Neural crest cell (in vitro differentiated cells): ENCODE measurements at places on chromosomes 13 and 19. TPM values are rescaled to one million over a fixed set of nuclear protein-coding genes. Genes with fewer than 3 reads are reported as not detected.
A peak's percentile ranks its signal among the peaks of the same experiment; 100 is the strongest.

The F10 gene
- 0.89 and 1.0 TPM in 2 replicates for total RNA-seq

The NCCRP1 gene
- not detected in 2 replicates for total RNA-seq

The BRD4 gene
- 152 and 158 TPM in 2 replicates for total RNA-seq

The KIR3DL2 gene
- total RNA-seq, result not detected in 2 replicates

The TUBA3C gene
- total RNA-seq, result not detected in 2 replicates

The MYBPC2 gene
- not detected in 2 replicates for total RNA-seq

The ERFL gene
- 0.12 and 0.14 TPM in 2 replicates for total RNA-seq

The NECTIN2 gene
- 76.2 and 78.5 TPM in 2 replicates for total RNA-seq

The ZNF829 gene
- total RNA-seq, result 2.2 and 2.6 TPM in 2 replicates

The BST2 gene
- total RNA-seq, result not detected in 2 replicates

The LACC1 gene
- total RNA-seq, result 0.75 and 1.1 TPM in 2 replicates

The PPP1R37 gene
- 35.8 and 38.6 TPM in 2 replicates for total RNA-seq

GRCh38 chr19:46904114-46905060 lies 43.6 kb downstream of the ARHGAP35 start:
- peak overlapping the region; percentile 20 for H3K27ac ChIP-seq
- H3K4me3 ChIP-seq, result no peak overlapping the region
- no peaks in the 10 kb centered on the region for H3K36me3 ChIP-seq
- H3K27me3 ChIP-seq, result no peaks in the 10 kb centered on the region
- H3K4me1 ChIP-seq, result peaks cover 42% of the 10 kb centered on the region

GRCh38 chr13:107585469-107586180 lies 629.7 kb downstream of the LIG4 start:
- H3K4me3 ChIP-seq, result no peak overlapping the region
- no peaks in the 10 kb centered on the region for H3K27me3 ChIP-seq
- no peak for DNase-seq
- no peak overlapping the region for H3K27ac ChIP-seq
- no peaks in the 10 kb centered on the region for H3K36me3 ChIP-seq

DNA sequence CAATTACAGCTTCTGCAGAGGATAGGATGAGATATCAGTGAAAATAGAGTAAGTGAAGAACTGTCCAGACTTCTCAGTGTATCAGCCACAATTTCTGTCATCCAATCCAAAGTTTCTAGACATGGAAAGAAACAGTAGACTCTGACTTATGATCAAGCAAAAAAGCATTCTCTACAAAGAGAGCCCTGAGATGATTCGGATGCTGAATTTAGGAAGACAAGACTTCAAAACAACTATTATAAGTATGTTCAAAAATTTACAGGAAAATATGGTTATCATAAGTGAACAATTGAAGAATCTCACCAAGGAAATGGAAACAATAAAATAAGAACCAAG lies 238.2 kb upstream of the IRS2 start:
- H3K36me3 ChIP-seq, result no peaks in the 10 kb centered on the region
- H3K27ac ChIP-seq, result no peak overlapping the region
- no peak for DNase-seq
- H3K4me3 ChIP-seq, result no peak overlapping the region
- H3K4me1 ChIP-seq, result peaks cover 4% of the 10 kb centered on the region
- no peaks in the 10 kb centered on the region for H3K27me3 ChIP-seq

- H3K27me3 ChIP-seq, result peaks cover 97% of the 10 kb centered on the region
- no peak overlapping the region for H3K4me3 ChIP-seq
- no peak for DNase-seq
- no peak overlapping the region for H3K27ac ChIP-seq
These were observed 29.3 kb downstream of the GSX1 start for GRCh38 chr13:27821566-27821965.

DNA sequence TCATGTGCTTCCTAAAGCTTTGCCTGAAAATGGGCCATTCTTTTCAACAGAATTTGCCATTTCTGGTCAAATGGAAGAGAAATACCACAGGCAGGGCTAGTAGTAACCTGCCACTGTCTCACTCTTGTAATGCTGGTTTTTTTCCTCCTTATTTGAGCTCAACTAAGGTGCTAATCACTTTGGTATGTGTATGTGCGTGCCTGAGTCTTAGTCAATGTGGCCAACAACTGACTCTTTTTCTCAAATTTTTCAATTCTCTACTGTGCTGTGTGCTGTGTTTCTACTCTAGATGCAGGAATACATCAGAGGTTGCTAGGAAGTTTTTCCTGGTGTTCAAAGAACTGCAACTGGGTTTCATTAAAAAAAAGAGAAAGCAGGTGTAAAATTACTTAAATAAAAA lies 870.2 kb downstream of the EFNB2 start:
- no peaks in the 10 kb centered on the region for H3K27me3 ChIP-seq
- H3K27ac ChIP-seq, result no peak overlapping the region
- no peak for DNase-seq
- H3K4me1 ChIP-seq, result peaks cover 23% of the 10 kb centered on the region
- peaks cover 3% of the 10 kb centered on the region for H3K36me3 ChIP-seq
- H3K4me3 ChIP-seq, result no peak overlapping the region

GRCh38 chr13:95793781-95794180 lies 116.8 kb downstream of the DNAJC3 start:
- H3K27ac ChIP-seq, result no peak overlapping the region
- peaks cover 28% of the 10 kb centered on the region for H3K36me3 ChIP-seq
- no peaks in the 10 kb centered on the region for H3K27me3 ChIP-seq
- H3K4me3 ChIP-seq, result no peak overlapping the region

DNA sequence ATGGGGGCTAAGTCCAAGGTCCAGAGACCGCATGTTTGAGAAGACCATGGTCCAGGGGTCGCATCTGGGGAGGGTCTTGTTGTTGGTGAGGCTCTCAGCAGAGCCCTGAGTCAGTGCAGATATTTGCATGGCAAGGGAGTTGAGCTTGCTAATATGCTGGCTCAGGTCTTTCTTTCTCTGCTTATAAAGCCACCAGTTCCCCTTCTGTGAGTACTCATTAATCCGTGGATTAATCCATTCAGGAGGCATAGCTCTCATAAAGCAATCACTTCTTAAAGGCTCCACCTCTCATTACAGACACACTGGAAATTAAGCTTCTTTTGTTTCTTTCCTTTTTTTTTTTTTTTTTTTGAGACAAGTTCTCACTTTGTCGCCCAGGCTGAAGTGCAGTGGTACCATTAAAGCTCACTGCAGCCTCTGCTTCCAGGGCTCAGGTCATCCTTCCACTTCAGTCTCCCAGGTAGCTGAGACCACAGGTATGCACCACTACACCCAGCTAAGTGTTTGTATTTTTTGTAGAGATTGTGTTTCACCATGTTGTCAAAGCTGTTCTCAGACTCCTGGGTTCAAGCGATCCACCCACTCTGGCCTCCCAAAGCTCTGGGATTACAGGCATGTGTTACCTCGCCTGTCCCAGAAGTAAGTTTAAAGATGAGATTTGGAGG lies 216.4 kb downstream of the SLITRK5 start:
- DNase-seq, result no peak
- H3K36me3 ChIP-seq, result no peaks in the 10 kb centered on the region
- H3K27me3 ChIP-seq, result no peaks in the 10 kb centered on the region
- no peaks in the 10 kb centered on the region for H3K4me1 ChIP-seq

DNA sequence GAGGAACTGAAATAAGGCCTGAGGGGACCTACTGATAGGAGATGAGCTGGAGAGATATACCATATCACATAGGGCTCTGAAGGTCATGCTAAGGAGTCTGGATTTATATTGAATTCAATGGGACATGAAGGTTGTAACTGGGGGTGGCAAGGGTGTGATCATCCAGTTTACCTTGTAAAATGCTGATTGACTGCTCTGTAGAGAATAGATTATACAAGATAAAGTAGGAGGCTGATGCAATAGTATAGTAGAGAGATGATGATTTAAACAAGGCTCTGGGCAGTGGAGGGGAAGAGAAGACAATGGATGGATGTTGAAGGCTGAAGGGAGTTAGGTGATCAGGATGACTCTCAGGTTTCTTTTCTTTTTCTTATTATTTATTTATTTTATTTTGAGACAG lies 18.0 kb upstream of the PAN3 start:
- H3K27ac ChIP-seq, result no peak overlapping the region
- H3K4me1 ChIP-seq, result no peaks in the 10 kb centered on the region
- peaks cover 12% of the 10 kb centered on the region for H3K27me3 ChIP-seq

DNA sequence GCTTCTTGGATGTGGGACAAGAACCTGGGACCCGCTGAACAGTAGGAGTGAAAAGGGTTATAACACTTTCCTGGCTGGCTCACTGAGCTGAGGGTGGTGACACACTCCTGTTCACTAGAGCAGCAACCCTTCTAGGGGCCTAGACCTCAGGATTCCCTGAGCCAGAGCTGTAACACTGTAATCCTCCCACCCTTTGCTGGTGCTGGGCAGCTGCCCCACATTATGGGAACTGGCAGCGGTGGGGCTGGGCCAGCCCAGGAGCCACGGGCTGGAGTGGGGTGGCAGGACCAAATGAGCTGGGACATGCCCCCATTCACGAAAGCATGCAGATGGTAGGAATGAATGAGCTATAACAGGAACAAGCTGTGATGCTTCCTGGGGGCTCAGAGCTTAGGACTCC lies 110.6 kb downstream of the B3GLCT start:
- H3K4me1 ChIP-seq, result peaks cover 9% of the 10 kb centered on the region
- H3K27me3 ChIP-seq, result no peaks in the 10 kb centered on the region
- no peak overlapping the region for H3K27ac ChIP-seq

DNA sequence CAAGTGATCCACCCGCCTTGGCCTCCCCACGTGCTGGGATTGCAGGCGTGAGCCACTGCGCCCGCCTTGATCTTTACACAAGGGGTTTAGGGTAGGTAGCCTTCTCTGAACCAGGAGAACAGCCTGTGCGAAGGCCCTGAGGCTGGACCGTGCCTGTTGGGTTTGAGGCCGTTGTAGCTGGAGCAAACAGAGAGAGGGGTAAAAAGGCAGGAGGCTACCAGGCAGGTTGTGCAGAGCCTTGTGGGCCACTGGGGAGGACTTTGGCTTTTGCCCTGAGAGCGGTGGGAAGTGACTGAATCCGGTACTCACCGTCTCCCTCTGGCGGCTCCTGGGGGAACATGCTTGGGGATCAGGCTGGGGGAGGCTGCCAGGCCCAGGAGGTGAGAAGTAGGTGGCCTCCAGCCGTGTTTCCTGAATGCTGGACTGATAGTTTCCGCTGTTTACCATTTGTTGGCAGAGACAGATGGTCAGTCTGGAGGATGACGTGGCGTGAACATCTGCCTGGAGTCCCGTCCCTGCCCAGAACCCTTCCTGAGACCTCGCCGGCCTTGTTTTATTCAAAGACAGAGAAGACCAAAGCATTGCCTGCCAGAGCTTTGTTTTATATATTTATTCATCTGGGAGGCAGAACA lies 24.6 kb downstream of the SPC24 start:
- H3K36me3 ChIP-seq, result peaks cover 43% of the 10 kb centered on the region
- peaks cover 20% of the 10 kb centered on the region for H3K27me3 ChIP-seq
- no peak overlapping the region for H3K27ac ChIP-seq
- peaks cover 2% of the 10 kb centered on the region for H3K4me1 ChIP-seq

- no peak for DNase-seq
- peak overlapping the region; percentile 23 for H3K4me3 ChIP-seq
- H3K36me3 ChIP-seq, result no peaks in the 10 kb centered on the region
- no peaks in the 10 kb centered on the region for H3K27me3 ChIP-seq
- no peak overlapping the region for H3K27ac ChIP-seq
- H3K4me1 ChIP-seq, result no peaks in the 10 kb centered on the region
These were observed 9.8 kb downstream of the ECSIT start for GRCh38 chr19:11519138-11519537.

- no peak for DNase-seq
- H3K4me3 ChIP-seq, result peak overlapping the region; percentile 16
- peaks cover 40% of the 10 kb centered on the region for H3K4me1 ChIP-seq
These were observed 126.9 kb downstream of the STK24 start for GRCh38 chr13:98450026-98450425.

GRCh38 chr19:45361608-45362007 lies 8.8 kb downstream of the ERCC2 start:
- H3K27me3 ChIP-seq, result no peaks in the 10 kb centered on the region
- no peak overlapping the region for H3K4me3 ChIP-seq
- H3K36me3 ChIP-seq, result no peaks in the 10 kb centered on the region
- no peak overlapping the region for H3K27ac ChIP-seq
- H3K4me1 ChIP-seq, result no peaks in the 10 kb centered on the region

DNA sequence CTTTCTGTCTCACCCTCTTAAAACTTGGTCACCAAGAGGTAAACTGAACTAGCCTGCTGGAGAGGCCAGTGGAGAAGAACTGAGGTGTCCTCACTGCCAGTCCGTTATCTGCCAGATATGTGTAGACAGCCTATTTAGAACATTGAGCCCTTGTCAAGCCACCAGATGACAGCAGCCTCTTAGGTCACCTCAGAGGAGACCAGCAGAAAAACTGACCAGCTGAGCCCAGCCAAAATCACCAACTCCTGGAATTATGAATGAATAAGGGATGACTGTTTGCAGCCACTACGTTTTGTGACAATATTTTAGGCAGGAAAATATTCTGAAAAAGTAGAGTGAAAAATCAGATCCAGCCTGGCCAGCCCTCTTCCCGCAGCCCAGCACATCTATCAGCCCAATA lies 513.9 kb downstream of the DCT start:
- no peak for DNase-seq
- H3K27me3 ChIP-seq, result no peaks in the 10 kb centered on the region
- H3K27ac ChIP-seq, result no peak overlapping the region
- H3K4me1 ChIP-seq, result peaks cover 10% of the 10 kb centered on the region
- no peaks in the 10 kb centered on the region for H3K36me3 ChIP-seq

GRCh38 chr13:72379581-72379980 lies 347.8 kb downstream of the MZT1 start:
- no peaks in the 10 kb centered on the region for H3K27me3 ChIP-seq
- no peak for DNase-seq
- H3K27ac ChIP-seq, result no peak overlapping the region
- no peak overlapping the region for H3K4me3 ChIP-seq
- H3K4me1 ChIP-seq, result no peaks in the 10 kb centered on the region
- no peaks in the 10 kb centered on the region for H3K36me3 ChIP-seq

DNA sequence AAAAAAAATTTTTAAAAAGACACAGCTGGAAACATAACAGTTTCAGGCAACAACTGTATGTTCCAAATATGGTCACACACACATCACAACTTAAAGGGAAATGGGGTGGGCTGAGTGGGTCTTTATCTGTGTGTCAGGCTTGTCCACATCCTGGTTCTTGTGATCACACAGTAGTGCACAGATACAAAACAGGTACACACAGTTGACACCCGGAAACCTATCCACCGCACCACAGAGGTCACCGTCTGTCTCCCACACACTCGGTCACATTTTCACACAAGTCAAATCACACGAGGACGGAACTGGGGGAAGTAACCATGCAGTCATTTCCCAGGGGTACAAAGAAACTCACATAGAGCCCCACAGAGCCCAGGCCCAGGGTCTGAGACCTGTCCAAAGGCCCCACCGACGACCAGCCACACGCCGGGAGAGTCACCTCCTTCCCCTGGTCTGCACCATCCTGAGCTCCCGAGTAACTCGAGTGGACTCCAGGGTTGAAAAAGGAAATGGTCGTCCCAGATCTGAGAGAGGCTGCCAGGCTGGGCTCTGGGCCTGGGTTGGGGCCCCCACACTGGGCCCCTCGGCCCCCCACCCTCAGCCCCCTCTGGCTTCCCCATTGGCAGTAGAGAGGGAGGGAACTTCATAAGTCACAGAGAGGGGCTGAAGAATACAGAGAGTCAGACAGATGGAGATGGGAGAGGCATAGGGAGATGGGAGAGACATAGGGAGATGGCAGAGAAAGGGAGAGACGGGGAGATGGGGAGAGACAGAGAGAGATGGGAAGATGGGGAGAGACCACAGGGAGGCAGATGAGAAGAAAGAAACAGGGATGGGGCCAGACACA lies 1.3 kb upstream of the PPAN start:
- no peak for DNase-seq
- peaks cover 9% of the 10 kb centered on the region for H3K36me3 ChIP-seq
- peaks cover 2% of the 10 kb centered on the region for H3K27me3 ChIP-seq
- H3K27ac ChIP-seq, result peak overlapping the region; percentile 92
- H3K4me3 ChIP-seq, result peak overlapping the region; percentile 91
- peaks cover 9% of the 10 kb centered on the region for H3K4me1 ChIP-seq
